Thyroid gland (tissue), 4 donors: ENCODE measurements at places on chromosomes 5 and 9. TPM values are rescaled to one million over a fixed set of nuclear protein-coding genes. Genes with fewer than 3 reads are reported as not detected.

The GKAP1 gene
- 15.9 TPM for total RNA-seq

The SQSTM1 gene
- total RNA-seq = 948 TPM

- H3K27ac ChIP-seq = no peak overlapping the region
- H3K36me3 ChIP-seq = no peaks in the 10 kb centered on the region
- no peak for DNase-seq
- H3K4me1 ChIP-seq = no peaks in the 10 kb centered on the region
- no peaks in the 10 kb centered on the region for H3K27me3 ChIP-seq
These were observed 159.6 kb upstream of the ALDH1B1 start for GRCh38 chr9:38232895-38233294.

DNA sequence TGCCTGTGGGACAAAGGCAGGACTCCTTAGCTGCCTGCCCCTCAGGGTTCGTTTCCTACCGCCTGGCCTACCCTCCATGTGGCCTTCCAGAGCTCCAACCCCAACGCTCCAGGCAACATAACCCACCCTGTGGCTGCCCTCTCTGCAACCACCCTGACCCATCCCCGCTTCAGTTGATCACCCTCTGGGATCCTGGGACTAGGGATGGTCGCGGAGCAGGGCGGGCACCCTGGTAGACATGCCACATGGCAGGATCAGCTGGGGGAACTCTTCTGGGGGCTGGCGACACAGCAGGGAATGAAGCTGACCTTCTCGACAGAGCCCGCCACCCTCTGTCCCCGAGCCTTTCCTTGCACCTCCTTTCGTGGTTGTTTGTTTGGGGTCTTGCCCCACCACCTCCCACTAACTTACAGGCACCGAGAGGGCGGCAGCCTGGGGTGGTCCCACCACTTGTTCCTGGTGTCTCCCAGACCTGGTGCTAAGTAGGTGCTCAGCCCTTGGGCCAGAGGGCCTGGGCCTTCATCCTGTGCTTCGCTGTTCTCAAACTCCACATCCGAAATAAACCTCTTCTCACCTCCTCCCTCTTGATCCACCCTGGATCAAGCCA is 243.1 kb downstream of the PBX3 start:
- no peaks in the 10 kb centered on the region for H3K4me1 ChIP-seq
- no peak for DNase-seq
- H3K27ac ChIP-seq = no peak overlapping the region
- no peaks in the 10 kb centered on the region for H3K36me3 ChIP-seq

DNA sequence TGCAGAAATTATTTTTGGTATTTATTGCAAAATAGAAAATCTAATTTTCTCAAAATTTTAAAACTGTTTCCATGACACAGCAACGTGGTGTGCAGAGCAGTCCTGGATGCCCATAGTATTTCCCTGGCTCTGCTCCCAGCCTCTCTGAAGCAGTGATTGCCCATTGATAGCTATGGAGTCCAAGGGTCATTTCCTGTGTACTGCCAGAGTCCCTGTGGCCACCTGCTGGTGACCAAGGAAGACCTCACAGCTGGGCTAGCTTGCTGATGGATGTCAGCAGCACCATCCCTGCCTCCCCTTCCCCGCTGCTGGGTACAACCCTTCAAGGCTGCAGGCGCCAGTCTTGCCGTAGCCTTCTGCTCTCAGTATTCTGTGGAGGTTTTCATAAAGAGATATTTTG is 184.1 kb downstream of the DIRAS2 start:
- H3K27me3 ChIP-seq = no peaks in the 10 kb centered on the region
- peak; percentile 35 for DNase-seq
- peaks cover 5% of the 10 kb centered on the region for H3K4me1 ChIP-seq

The GPR151 gene
- not detected for total RNA-seq

The CACFD1 gene
- 35.1 TPM for total RNA-seq

DNA sequence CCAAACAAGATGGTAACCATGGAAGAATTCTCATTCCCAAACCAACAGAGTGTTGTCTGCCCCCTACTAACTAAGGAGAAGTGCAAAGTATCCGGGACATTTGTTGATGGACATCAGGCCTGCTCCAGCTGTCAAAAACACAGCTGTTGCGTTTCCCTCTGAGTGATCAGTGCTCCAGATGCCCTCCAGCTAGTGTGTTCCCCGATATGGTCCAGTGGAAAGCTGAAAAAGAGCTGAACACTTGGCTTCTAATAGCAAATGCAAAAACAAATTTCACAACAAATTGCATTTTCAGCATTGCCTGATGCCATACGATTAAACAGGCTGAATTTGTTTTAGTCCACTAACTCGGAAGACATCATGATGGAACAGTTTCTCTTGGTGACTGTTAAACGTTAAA is 1398.7 kb downstream of the PTPRD start:
- H3K36me3 ChIP-seq = no peaks in the 10 kb centered on the region
- H3K4me3 ChIP-seq = no peak overlapping the region
- no peak overlapping the region for H3K27ac ChIP-seq
- DNase-seq = no peak
- H3K4me1 ChIP-seq = no peaks in the 10 kb centered on the region
- no peaks in the 10 kb centered on the region for H3K27me3 ChIP-seq

DNA sequence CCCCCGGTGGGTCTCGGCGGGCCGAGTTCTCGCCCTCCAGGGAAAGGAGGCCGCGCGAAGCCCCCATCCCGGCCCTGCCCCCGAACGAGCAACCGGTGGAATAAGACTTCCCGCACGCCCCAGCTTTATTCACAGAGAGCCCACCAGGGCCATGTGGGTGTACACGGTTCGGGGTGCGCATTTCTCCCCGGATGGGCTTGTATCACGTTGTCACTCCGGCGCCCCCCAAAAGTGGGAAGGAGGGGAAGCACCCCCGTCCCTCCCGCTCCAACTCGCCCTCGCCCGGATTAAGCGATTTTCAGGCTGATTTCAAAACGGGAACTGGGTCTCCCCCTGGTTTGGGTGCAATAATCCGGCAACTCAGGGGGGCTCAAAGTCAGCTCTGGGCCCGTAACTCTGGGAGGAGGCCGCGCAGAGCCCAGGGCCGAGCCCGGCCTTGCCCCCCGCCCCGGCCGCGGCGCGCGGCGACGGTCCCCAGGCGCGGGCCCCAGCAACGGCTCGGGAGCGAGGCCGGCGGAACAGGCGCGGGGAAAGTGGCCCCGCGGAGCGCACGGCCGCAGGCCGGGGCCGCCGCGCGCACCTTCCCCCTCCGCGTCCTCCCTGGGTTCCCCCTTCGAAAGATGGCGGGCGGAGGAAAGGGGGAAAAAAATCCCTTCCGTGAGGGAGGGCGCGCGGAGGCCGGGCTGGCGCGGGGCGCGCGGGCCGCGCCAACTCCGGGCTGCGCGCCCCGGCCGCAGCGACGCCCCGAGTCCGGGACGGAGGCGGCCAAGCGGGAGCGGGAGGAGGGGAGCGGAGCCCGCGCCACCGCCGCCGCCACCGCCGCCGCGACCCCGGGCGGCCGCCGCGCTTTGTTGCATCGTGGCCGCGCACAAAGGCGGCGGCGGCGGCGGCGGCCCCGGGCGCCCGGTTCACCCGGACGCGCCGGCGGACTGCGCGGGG is 644 bp downstream of the BRD3 start:
- H3K4me1 ChIP-seq = peaks cover 32% of the 10 kb centered on the region
- peak overlapping the region; percentile 63 for H3K4me3 ChIP-seq
- H3K36me3 ChIP-seq = no peaks in the 10 kb centered on the region
- peak; percentile 45 for DNase-seq
- H3K27me3 ChIP-seq = no peaks in the 10 kb centered on the region
- peak overlapping the region; percentile 29 for H3K27ac ChIP-seq

The HTR1A gene
- 1.8 TPM for total RNA-seq

- H3K36me3 ChIP-seq = no peaks in the 10 kb centered on the region
- no peaks in the 10 kb centered on the region for H3K4me1 ChIP-seq
- H3K4me3 ChIP-seq = no peak overlapping the region
These were observed 54.6 kb upstream of the TCF7 start for GRCh38 chr5:134059758-134060495.

GRCh38 chr9:105710638-105711037 is 16.3 kb downstream of the TMEM38B start:
- no peak for DNase-seq
- no peaks in the 10 kb centered on the region for H3K36me3 ChIP-seq
- H3K4me3 ChIP-seq = no peak overlapping the region
- H3K27ac ChIP-seq = no peak overlapping the region
- H3K4me1 ChIP-seq = peaks cover 7% of the 10 kb centered on the region
- H3K27me3 ChIP-seq = no peaks in the 10 kb centered on the region

- H3K36me3 ChIP-seq = no peaks in the 10 kb centered on the region
- no peak for DNase-seq
- H3K4me3 ChIP-seq = no peak overlapping the region
- H3K4me1 ChIP-seq = no peaks in the 10 kb centered on the region
- no peak overlapping the region for H3K27ac ChIP-seq
These were observed 178.5 kb upstream of the PITX1 start for GRCh38 chr5:135212361-135213026.

- no peaks in the 10 kb centered on the region for H3K27me3 ChIP-seq
- H3K36me3 ChIP-seq = no peaks in the 10 kb centered on the region
- DNase-seq = no peak
- no peak overlapping the region for H3K4me3 ChIP-seq
- H3K27ac ChIP-seq = no peak overlapping the region
These were observed 248.7 kb downstream of the SLIT3 start for GRCh38 chr5:169052207-169052606.
